Pulmonary artery endothelial cell (primary cell): ENCODE measurements at places on chromosomes 1 and 21. TPM values are rescaled to one million over a fixed set of nuclear protein-coding genes. Genes with fewer than 3 reads are reported as not detected.

The CD101 gene
- 0.11 and 0.13 TPM in 2 replicates for total RNA-seq

The IFI44 gene
- total RNA-seq, result 18.1 and 35.6 TPM in 2 replicates

The SLC25A34 gene
- 0.20 and 0.42 TPM in 2 replicates for total RNA-seq

The KLHDC7A gene
- total RNA-seq, result not detected in 2 replicates

The SLAMF9 gene
- not detected in 2 replicates for total RNA-seq

The MAGI3 gene
- total RNA-seq, result 11.8 and 15.1 TPM in 2 replicates

The PODN gene
- total RNA-seq, result 0.26 and 0.60 TPM in 2 replicates

The TCP10L gene
- 0.25 TPM in 1 of 2 replicates, not detected in the other for total RNA-seq

The PRKCZ gene
- 0.59 and 1.8 TPM in 2 replicates for total RNA-seq

The KDM5B gene
- total RNA-seq, result 55.8 and 57.1 TPM in 2 replicates

The RAB3GAP2 gene
- total RNA-seq, result 31.3 and 39.3 TPM in 2 replicates

The FLAD1 gene
- total RNA-seq, result 29.5 TPM in 2 replicates

The LCE1F gene
- total RNA-seq, result not detected in 2 replicates

The DDR2 gene
- 41.5 and 48.1 TPM in 2 replicates for total RNA-seq
